ENCODE measurements at places on chromosomes 5 and 9.

DNA sequence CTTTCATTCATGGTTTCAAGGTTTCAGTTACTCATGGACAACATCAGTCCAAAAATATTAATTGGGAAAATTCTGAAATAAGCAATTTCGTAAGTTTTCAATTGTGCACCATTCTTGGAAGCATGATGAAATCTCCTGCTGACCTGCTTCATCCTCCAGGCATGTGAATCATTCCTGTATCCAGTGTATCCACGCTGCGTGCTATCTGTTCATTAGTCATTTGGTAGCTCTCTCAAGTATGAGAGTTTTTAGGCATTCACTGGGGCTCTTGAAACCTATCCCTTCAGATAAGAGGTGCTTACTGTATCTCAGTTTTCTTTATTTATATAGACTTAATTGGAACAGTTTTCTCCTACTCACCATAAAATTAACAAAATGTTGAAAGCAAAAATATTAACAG, 293.0 kb downstream of the CDH12 start:
- DNase-seq, result peak; percentile 68

DNA sequence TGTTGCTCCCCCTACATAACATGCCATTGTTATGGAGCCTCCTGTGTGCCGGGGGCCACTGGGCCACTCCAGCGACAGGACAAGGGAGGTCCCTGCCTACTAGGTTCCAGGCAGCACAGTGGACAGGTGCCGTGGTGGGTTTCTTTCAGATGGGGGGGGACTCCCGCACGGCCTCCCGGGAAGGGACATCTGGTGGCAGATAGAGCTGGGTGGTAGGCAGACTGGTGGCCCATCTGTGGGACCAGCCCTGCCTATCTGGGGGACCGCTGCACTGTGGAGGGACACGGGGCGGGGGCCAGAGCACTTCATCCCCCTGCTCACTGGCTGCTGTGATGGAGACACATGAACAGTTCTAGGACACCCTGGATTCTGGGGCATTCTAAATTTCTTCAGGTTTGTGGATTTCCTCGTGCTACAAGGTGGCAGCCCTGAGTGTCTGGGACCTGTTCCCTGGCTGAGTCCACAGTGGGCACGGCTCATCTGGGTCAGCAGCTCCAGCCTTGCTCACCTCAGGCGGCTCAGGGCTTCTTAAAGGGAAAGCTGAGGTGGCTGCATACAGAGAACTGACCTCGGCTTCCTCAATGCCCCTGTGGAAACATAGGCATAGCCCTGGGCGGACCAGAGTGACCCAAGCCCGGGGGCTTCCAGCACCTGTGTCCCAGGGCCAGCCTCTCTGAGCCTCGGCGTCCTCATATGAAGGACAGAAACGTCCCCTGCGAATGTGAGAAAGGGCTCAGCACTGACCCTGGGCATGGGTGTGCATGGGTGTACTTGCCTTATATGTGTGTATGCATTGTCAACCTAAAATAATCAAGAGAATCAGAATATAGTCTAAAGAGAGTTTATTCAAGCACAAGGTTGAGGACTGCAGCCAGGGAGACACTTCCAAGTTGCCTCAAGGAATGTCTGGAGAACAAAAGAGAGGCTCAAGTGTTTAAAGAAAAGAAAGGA, 22.5 kb downstream of the FGD3 start:
- no peak for DNase-seq

DNA sequence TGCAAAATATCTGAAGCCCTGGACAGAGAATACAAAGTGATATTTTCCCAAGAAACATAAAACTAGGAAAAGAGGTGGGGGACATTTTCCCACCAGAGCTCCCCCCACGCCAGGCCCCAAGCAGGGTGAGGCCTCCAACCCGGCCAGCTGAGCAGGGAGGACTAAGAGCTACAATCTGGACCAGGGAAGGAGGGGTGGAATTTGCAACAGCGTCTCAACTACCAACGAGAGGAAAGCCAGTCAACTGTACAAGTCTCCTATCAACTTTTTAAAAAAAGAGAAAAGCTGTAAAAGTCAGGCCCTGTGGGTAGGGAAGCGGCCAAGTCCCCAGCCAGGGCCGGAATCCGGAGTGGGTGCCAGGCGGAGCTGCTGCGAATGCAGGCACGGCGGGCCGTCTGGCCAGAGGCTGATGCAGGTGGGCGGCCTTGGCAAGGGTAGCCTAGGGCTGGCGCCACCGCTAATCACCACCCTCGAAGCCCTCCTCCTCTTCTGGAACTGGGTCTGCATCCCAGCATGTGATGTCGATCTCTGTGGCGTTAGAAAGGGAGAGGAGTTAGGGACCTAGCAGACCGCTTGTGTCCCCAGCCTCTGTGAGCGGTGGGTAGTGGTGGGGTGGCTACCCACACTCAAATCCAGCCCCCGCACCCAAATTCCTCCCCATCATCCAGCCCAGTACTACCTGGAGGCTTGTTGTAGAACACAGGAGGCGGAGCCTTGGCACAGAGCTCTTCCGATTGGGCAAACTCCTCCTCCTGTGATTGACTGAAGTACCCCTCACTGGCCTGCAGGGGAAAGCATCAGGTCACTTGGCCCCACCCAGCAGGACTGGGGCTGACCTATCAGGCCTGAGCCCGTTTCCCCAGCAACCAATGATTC, 10.6 kb downstream of the PRR7 start:
- peak; percentile 98 for DNase-seq

DNA sequence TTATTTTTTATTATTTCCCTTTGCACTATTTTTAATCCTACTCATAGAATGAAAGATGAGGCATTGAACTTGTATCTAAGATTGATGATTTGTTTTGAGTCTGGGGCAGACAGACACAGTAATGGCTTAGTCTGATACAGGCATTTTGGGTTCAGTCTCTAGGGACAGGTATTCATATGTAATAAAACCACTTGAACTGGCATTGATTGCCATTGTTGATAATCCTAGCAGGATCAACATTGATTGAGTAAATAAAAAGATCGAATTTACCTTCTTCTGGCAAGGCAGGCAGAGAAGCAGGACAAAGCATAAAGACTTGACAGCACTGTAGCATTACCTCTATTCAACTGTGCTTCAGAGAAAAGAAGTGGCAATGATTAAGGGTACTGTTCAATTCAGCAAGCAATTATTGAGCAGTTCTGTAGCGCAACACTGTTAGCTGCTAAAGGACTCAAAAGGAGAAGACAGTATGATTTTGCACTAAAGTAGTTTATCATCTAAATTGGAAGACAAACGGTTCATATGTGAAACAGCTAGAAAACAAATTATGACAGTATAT, 144.4 kb downstream of the COMMD10 start:
- no peak for DNase-seq

DNA sequence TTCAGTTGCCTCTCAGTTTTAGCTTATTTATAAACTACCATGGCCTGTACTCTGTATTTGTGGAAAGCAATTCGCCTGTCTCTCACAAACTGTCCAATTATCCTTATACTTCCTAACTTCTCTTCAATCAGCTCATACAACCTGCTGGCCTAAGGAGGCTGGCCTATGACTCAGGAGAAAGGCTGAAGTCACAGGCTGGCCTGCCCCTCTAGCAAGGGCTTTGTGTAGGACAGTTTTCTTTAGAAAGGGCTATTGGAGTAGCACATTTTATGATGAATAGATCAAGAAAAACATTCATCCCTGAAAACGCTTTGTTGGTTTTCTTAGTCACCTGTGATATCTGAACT, 988.7 kb upstream of the ARRDC3 start:
- no peak for DNase-seq

DNA sequence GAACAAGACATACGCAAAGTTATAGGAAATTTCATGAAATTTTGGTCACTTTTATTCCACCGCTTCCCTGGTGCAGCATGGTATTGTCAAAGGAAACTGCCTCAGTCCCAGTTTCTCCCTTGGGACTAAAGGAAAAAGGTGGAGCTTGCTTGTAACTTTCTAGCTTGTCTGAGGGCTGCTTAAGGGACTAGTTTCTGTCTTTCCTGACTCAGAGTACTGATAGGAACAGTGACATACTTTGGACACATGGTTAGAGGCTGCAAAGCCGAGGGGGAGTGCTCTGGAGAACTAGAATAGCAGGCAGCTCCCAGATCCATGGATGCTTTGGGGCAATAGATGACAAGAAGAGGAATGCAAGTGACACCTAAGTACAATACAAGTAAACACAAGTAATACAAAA, 136.7 kb downstream of the CDC42SE2 start:
- DNase-seq, result no peak

GRCh38 chr9:29289365-29289764, 1716.1 kb upstream of the C9orf72 start:
- DNase-seq, result no peak

DNA sequence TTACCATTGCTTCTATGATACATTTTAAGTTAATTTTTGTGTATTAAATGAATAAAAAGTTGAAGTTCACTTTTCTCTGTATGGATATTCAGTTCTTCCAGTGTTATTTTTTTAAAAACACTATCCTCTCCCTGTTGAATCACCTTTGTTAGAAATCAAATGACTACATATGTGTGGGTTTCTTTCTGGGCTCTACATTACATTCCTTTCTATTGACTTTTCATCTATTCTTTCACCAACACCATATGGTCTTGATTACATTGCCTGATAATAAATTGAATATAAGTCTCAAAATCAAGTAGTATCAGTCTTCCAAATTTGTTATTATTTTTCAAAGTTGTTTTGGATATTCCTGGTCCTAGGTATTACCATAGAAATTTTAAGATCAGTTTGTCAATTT, 7.3 kb upstream of the RASEF start:
- peak; percentile 65 for DNase-seq

DNA sequence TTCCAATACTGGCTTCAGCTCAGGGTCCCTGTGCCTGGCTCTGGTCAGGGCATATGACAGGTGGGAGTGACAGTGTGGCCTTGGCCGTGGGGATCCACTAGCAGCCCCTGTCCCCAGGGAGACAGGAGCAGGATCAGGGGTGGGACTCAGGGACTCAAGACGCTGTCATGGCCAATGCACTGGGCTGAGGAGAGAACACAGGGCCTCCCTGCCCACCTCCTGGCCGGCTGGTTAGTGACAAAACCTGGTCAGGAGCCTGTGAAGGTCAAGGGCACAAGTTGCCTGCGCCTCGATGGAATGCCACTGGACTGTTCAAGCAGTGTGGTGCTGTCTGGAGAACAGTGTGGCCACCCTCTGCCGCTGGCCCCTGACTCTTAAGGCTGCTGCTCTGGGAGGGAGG, 86.8 kb downstream of the OLFM1 start:
- DNase-seq, result no peak

- DNase-seq, result no peak
These were observed 108.1 kb upstream of the SPRY4 start for GRCh38 chr5:142432961-142433360.

GRCh38 chr9:35341021-35341420, 148.9 kb upstream of the RUSC2 start:
- DNase-seq, result no peak
